Right atrium auricular region (tissue), 2 donors: ENCODE measurements at places on chromosomes 2 and 18. TPM values are rescaled to one million over a fixed set of nuclear protein-coding genes. Genes with fewer than 3 reads are reported as not detected.

Gene RNPEPL1
- total RNA-seq: 76.3 TPM

DNA sequence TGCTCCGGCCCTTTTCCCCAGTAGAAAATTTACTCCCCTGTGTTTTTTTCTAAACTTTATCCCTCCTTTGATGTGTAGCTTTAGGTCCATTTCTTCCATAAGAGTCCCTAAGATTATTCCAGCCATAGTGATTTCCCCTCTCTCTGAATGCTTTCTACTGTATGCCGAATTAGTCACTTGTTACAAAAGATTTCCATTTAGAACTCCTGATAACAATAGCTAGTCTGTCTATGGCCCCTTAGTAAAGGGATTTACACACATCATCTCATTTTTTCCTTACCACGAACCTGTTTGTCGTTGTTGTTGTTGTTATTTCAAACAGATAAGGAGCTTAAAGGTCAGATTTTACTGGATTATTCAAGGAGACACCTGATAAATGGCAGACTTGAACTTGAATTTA lies 256.1 kb downstream of the PAX3 start:
- no peak for DNase-seq

GRCh38 chr2:218298314-218298875 lies 6.1 kb upstream of the TMBIM1 start:
- DNase-seq: no peak

- no peak for DNase-seq
Observed at GRCh38 chr2:174673876-174674275, 76.3 kb upstream of the WIPF1 start.

GRCh38 chr2:229124136-229124535 lies 147.0 kb downstream of the PID1 start:
- no peak for DNase-seq

Gene FAHD2A
- total RNA-seq: 19.9 TPM

DNA sequence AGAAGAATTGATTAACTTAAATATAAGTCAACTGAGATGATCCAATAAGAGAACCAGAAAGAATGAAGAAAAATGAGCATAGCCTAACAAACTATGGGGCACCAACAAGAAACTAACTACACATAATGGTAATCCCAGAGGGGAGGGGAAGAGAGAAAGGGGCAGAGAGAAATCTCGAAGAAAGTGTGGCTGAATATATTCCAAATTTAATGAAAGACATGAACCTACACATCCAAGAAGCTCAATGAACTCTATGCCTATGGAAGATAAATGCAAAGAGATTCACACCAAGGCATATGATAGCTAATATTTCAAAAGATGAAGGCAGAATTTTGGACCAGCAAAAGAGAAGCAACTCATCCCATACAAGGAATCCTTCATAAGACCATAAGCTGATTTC lies 649.2 kb downstream of the ZEB2 start:
- no peak for DNase-seq

DNA sequence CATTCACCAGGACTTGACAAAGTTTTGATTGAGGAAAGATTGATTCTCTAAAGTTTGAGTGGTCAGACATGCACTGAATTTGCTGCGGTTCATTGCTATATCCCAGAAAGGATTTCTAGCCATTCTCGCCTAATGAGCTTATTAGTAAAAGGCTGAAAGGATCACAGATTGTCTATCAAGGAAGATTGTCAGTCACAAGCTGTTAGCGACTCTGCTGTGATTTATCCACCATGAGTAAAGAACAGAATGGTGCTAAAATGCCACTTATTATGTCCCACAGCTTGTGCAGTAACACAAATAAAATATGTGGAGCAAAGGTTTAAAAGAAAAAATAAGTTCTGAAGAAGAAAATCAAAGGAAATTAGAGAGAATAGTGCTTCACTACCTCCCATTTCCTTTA lies 701.2 kb upstream of the CDH7 start:
- DNase-seq: no peak

DNA sequence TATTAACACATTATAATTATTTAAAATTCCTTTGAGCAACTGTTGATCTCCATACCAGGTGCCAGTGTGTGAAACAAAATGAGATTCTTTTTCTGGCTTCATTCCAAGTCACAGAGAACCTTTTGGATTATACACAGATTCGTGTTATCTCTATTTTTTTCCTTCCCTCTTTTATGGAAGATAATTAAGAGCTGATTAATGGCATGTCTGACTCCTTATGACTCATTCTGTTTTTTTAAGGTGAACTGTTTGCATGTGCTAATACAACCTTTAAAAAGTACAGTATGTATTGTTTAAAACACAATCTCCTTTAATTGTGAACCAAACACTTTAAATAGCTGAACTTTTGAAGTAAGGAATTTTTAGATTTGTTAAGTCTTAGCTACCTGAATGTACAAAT lies 39.3 kb downstream of the PELI1 start:
- DNase-seq: no peak

DNA sequence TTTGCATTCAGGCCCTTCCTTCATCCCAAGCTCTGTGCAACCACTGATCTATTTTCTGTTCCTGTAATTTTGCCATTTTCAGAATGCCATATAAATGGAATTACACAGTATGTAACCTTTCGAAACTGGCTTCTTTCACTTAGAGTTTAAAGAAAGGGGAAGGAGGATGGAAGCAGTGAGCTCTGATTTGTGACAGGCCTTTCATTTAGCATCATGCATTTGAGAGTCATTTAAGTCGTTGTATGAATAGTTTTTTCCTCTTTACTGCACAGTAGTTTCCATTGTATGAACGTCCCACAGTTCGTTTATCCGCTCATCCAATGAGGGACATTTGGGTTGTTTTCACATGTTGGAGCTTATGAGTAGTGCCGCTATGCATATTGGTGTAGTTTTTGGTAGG lies 67.0 kb downstream of the LBH start:
- DNase-seq: no peak

Gene APCDD1
- total RNA-seq: 73.2 TPM

Gene SPATA3
- not detected for total RNA-seq

DNA sequence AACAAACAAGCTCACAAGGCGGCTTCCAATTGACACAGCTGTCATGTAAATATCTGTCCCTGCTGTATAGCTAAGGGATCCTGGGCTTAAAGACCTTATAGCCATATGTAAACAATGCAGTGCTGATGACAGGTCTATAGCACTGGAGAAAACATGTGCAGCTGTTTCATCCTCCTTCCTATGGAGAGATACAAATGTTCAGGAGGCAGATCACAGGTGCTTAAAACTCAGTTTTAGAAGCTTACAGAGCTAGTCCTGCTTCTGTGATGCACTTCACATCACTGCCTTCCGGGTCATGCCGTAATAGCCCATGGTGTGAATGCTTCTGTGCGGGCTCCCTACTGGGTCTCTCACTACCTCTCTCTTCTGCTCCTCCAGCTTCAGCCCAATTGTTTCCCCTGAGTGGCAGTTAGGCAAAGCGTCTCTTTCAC lies 262.4 kb upstream of the CHST9 start:
- no peak for DNase-seq

DNA sequence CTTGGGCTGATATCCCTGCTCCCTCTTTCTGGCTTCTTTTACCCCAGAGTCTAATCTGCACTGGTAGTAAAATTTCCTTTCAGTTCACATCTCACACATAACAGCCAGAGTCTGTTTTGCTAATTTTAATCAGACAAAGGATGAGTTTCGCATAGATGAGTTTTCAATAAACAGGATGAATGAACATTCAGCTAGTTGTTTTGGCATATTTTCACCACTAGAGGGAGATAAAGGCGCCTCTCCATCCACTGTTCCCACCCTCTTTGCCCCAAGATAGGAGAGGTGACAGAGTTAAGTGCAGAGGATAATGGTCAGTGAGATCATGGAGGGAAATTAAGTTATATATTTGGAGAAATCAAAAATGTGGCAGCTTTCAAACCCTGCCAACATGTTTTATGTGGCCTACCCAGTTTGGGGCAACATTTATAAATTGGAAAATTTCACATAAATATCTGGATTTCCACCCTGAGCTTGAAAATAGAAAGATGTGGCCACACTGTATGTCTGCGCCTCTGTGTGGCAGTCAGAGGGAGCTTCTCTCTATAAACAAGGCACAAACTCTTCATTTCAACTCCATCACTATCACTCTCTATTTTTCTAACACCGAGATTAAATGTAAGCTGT lies 48.5 kb upstream of the DTNA start:
- no peak for DNase-seq

- DNase-seq: no peak
Observed at GRCh38 chr2:171436307-171436706, 2.3 kb downstream of the DCAF17 start.

Gene SPEG
- total RNA-seq: 90.8 TPM

DNA sequence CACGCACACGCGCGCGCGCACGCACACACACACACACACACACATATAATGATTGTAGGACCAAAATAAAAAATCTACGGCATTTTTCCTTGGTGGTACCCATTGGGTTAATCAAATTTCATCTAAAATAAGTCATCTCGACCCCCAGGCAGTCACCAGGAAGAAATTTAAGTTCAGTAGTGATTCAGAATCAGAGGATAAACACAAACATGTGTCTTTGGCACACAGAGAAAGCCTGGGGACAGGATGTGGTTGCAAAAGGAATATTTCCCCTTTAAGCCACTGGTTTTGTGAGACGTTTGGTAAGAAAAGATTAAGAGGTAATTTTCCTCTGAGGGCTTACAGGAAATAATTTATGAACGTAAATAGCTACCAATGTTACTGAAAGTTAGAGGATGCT lies 171.6 kb upstream of the PIEZO2 start:
- DNase-seq: no peak

DNA sequence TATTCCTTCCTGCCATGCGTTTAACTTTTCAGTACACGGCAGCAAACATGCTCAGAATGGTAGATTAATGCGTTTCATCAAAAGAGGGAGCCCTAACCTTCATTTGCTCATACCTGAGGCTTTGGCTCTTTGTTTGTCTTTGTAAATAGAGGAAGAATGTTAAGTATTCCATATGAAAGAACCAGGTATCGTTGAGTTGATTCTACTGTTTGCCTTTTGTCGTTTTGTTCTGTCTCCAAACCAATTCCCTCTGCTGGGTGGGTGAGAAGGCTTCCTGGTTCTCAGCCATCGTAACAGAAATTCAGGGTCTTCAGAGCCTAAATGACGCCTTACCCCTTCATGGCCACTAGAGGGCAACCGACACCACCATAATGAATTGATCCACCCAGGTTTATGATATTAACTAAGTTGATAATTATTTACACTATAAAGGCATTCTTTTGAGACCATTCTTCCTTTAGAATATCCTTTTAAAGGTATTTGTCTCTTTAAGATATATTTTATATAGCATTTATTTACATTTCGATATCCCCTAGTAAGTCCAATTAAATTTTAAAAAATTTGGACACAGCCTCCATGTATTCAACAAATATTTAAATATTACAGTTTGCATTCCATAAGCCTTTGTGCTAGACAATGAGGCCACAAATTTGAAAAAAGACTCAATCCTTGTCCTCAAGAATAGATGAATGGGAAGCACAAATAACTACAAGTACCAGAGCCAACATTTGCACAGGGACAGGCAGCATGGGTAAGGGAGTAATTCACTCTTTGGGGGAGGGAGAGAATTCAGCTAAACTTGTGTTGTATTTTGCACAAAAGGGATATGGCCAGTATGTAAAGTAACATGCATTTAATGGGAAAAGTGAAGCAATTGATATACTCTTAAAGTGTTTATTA lies 48.1 kb downstream of the TIMM21 start:
- no peak for DNase-seq

Gene APOB
- total RNA-seq: 45.3 TPM

Gene POTEJ
- total RNA-seq: not detected
